ENCODE measurements at places on chromosomes 5 and 9. TPM values are rescaled to one million over a fixed set of nuclear protein-coding genes. Genes with fewer than 3 reads are reported as not detected.

The ADGRV1 gene
- total RNA-seq, result 0.57 TPM

The C9orf50 gene
- not detected for total RNA-seq

The ENHO gene
- total RNA-seq, result 2.9 TPM

The PCDHGA6 gene
- 0.29 TPM for total RNA-seq

The DBH gene
- not detected for total RNA-seq

The SLC23A1 gene
- total RNA-seq, result 0.91 TPM

The GFPT2 gene
- 62.8 TPM for total RNA-seq

The KIAA0825 gene
- total RNA-seq, result 0.55 TPM

The LCN9 gene
- not detected for total RNA-seq

The ZCCHC10 gene
- total RNA-seq, result 24.6 TPM

The MYOZ3 gene
- not detected for total RNA-seq

The GFRA3 gene
- 0.11 TPM for total RNA-seq

The MCIDAS gene
- total RNA-seq, result 1.7 TPM

The WDR38 gene
- total RNA-seq, result not detected

The SPATA31A3 gene
- total RNA-seq, result not detected

The OTP gene
- total RNA-seq, result 0.12 TPM

The SLC27A4 gene
- 51.7 TPM for total RNA-seq

The SHC3 gene
- total RNA-seq, result 0.39 TPM

The GARIN3 gene
- not detected for total RNA-seq

The PLAC8L1 gene
- total RNA-seq, result not detected

The SLC38A9 gene
- 24.5 TPM for total RNA-seq

The ROPN1L gene
- total RNA-seq, result 2.3 TPM

The MARCOL gene
- total RNA-seq, result not detected

The ARL10 gene
- total RNA-seq, result 0.02 TPM

The IL9 gene
- total RNA-seq, result not detected

The PCDHA6 gene
- total RNA-seq, result not detected

The SLC4A9 gene
- not detected for total RNA-seq

The MEIKIN gene
- total RNA-seq, result not detected

The SH2D3C gene
- total RNA-seq, result not detected

The SMIM32 gene
- not detected for total RNA-seq

The PCDHGA5 gene
- total RNA-seq, result 0.18 TPM

The PSD2 gene
- total RNA-seq, result 0.09 TPM

The PSIP1 gene
- total RNA-seq, result 45.3 TPM

The ANKRD18B gene
- total RNA-seq, result 4.2 TPM

The TMEM267 gene
- total RNA-seq, result 19.5 TPM
